ENCODE measurements at places on chromosomes 6 and 20.

GRCh38 chr6:10140824-10141223 lies 274.1 kb downstream of the TFAP2A start:
- DNase-seq = no peak

- peak; percentile 57 for DNase-seq
These were observed 60.4 kb downstream of the SRC start for GRCh38 chr20:37406010-37406998.

DNA sequence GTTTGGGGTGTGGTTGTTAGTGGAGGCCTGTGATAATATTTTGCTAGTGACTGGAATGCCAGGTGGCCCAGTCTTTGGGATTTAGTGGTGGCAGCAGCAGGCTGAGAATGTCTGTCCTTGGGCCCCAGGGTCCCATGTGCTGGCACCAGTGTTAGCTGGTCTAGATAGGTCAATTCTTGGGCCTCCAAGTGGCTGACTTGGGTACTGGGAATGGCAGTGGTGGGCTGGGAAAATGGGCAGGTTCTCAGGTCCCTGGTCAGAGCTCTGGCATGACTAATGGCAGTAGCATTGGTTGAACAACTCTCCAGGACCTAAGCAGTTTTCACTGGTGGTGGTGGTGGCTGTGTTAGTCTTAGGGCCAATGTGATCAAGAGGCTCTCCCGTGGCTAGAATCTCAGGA lies 50.3 kb downstream of the OLIG3 start:
- no peak for DNase-seq

DNA sequence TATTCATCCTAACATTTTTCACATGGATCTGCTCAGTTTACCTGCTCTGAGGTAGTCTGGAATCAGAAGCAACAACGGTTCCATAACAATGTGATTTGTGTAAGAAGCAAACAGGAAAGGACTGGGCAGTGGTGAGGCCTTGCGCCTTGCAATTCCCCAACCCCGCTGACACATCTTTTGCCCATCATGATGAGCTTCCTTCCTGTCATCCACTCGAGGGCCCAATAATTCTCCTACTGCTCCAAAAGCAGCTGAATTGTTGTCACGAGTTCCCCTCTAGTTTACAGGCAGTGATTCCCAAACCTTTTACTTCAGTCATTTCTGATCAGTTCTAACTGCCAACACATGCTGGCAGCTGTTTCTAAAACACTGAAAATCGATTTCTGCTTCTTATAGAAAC lies 22.9 kb downstream of the STX7 start:
- DNase-seq = peak; percentile 43

DNA sequence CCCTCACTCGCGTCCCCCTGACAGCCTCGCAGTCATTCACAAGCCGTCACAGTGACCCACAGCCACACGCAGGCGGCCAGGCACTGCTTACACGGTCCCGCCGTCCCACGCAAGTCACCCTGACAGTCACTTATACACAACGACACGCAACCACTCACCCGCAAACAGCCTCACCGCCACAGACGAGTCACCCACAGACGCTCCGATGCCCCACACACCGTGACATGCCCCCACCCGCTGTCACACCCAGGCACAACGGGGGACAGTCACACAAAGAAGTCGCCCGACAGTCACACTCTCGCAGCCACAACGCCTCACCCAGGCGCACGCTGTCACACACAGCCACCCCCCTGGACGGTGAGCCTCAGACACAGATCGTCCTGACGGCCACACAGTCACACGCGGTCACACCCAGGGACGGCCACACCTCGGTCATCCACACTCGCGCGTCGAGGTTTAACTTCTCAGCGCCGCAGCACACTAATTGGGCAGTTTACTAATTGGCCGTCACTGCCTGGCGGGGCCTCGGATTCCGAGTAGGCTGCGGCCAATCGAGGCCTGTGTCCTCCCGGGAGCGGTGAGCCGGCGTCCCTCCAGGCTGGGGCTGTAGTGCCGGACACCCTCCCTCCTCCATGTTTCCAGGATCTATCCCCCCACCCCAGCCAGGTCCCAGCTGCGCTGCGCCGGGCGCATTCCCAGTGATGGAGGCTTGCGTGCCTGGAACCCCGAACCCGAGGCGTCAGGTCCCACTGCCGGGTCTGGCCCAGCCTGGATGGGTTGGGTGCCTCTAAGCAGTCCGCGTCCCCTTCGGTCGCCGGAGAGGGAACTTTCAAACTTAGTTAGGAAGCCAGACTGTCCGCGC lies 790 bp downstream of the TOX2 start:
- DNase-seq = no peak

GRCh38 chr6:152554851-152555250 lies 82.3 kb downstream of the SYNE1 start:
- no peak for DNase-seq
